ENCODE measurements at places on chromosomes 13 and 19. TPM values are rescaled to one million over a fixed set of nuclear protein-coding genes. Genes with fewer than 3 reads are reported as not detected.

DNA sequence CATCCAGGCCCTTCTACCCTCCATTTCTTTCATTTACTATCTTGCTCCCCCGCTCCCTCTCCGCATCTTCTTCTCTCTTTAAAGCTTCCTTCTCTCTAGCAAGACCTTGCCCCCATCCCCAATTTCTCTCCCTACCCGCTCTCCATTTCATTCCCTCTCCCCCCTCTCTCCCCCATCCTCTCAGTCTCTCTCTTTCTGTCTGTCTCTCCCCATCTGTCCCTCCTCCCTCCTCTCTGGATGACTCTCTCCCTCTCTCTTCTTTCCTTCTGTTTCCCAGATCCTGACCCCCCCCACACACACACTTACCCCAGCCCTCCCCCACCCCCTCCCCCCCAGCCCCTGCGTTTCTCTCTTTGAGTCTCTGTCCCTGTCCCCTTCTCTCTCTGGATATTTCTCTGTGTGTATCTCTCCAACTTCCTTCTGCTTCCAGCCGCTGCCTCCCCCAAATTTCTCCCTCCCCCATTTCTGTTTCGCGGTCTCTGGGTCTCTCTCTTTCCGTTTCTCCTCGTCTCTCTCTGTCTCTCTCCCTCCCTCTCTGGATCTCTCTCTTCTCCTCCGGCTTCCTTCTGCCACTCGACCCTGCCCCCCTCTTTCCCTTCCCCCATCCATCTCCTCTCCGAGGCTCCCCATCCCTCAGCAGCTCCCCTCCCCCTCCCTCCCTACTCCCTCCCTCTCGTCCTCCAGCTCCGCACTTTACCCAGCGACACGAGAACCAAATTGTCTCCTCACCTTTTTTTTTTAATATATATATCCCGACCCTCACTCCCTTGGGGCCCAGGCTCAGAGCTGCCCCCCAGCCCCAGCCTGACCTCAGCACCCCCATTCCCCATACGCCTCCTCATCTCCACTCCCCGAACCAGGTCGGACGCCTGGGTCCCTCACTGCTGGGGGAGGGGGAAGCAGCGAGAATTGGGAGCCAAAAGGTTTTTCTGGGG lies 3.6 kb upstream of the CACNG8 start:
- no peak for DNase-seq

GRCh38 chr13:31334547-31334946 lies 134.8 kb downstream of the B3GLCT start:
- DNase-seq: no peak

DNA sequence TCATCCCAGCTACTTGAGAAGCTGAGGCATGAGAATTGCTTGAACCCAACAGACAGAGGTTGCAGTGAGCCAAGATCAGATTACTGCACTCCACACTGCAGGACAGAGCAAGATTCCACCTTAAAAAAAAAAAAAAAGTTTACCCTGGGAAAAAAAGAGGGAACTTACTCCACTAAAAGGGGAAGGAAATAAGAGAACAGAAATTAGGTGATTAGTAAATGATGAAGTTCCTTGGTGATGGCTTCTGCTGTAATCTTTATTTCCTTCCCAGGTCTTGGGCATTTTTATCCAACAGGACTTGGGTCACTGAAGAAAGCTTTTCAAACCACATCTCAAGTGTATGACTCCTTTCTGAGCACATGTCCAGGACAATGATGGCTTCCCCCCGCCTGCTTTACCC lies 9.3 kb downstream of the ZNF780A start:
- no peak for DNase-seq

The PRKCG gene
- not detected for total RNA-seq

The SCAF1 gene
- 11.9 TPM for total RNA-seq
